Epithelial cell of esophagus (primary cell): ENCODE measurements at places on chromosomes 5 and 9.

DNA sequence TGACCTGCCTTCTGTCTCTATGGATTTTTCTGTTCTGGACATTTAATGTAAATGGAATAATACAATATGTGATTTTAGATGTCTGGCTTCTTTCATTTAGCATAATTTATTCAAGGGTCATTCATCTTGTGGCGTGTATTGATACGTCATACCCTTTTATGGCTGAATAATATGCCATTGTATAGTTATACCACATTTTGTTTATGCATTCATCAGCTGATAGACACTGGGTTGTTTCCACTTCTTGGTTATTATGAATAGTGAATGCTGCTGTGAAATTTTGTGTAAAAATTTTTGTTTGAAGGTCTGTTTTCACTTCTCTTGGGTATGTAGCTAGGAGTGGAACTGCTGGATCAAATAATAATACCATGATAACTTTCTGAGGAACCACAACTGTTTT, 298.9 kb downstream of the CCDC171 start:
- no peak for DNase-seq

DNA sequence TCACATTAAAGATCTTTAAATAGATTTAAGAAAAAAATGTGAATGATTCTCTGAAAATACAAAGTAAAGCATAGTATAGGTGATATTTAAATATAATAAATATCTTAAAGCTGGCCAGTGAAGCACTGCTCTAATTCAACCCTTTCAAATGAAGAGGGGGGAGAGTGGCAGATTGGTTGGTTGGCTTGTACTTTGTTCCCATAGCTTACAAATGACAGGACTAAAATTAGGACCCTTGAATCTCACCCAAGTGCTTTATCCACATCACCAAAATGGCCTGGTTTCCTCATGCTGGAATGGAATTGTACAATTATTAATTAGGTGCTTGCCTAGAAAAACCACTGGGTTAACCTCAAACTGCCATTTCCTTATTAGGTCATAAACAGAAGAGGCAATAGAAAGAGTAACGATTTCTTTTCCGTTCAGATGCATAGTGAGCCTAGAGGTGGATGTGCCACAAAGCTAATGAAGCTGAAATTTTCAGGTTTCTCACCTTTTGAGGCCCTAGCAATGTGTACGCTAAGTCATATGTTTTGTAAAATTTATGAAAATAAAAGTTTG, 354.5 kb upstream of the CDH6 start:
- DNase-seq, result no peak

DNA sequence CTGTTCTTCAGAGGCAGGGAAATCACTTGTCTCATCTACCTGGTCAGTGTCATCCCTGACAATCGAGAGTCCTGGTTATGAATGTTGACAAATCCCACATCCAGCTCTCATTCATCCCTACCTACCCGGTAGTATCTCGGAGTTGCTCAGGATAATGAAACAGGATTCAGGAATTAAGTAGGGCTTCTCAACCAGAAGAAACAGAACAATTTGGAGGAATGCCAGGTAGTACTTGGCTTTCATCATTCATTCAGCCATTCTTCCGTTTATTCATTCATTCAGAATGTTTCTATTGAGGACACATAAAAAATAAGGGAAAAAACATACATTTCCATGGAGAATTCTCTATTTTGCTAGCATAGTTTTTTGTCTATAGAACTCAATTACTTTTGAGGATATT, 195.0 kb downstream of the ARHGEF28 start:
- DNase-seq, result peak; percentile 40

GRCh38 chr5:179407191-179408175, 62.2 kb upstream of the ADAMTS2 start:
- no peak for DNase-seq

GRCh38 chr9:76401580-76402354, 7.5 kb upstream of the RFK start:
- peak; percentile 36 for DNase-seq

- peak; percentile 81 for DNase-seq
Measured at GRCh38 chr5:131282235-131282634, 18.4 kb downstream of the CDC42SE2 start.

DNA sequence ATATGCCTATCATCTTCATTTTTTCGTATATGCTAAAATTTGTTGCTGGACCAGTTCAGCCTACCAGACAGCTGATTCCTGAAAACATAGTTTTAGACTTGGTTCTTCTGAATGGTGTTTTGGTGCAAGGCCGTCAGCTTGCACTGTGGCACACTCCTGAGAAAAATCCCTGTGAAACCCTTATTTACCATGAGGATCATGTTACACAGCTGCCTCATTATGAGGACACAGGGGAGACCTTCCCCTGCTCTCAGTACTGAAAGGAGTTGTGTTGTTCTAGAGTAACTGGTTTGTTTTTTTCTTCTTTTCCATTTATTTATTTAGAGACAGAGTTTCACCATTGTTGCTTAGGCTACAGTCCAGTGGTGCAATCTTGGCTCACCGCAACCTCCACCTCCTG, 37.6 kb downstream of the MAST4 start:
- no peak for DNase-seq

GRCh38 chr5:99239826-99240360, 311.1 kb upstream of the CHD1 start:
- no peak for DNase-seq

DNA sequence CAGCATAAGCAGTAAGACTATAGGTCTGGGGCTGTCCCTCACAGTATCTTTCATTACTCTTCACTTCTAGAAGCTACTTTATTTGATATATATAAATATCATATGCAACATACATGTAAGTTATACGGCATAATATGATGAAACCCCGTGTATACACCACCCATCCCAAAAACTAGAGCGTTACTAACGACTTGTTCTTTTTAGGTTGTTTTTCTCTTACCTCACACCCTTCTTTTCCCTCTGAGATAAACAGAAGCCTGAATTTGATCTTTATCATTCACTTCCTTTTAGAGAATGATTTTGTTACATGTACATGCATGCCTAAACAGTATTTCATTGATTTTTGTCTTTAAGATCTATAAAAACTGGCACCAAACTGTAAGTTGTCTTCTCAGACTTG, 3.7 kb downstream of the TRMO start:
- DNase-seq, result no peak

GRCh38 chr9:86598411-86599239, 244.4 kb upstream of the TUT7 start:
- DNase-seq, result no peak

DNA sequence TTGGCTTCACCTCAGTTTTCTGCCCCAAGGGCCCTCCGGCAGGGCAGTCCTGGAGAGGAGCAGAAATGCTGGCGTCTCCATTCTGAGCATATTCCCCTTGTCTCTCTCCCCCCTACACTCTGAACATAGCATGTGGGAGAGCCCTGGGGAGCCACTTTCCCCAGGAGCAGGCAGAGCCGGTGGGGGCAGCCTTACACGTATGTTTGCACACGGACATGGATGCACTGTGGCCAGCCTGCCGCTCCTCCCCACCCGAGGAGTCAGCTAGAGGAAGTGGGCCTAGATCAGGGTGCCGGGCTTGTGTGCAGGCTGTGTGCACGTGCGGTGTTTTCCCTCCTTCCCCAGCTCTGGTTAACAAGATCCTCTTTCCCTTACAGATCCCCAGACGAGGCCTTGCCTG, 25.4 kb upstream of the POMT1 start:
- DNase-seq, result no peak

DNA sequence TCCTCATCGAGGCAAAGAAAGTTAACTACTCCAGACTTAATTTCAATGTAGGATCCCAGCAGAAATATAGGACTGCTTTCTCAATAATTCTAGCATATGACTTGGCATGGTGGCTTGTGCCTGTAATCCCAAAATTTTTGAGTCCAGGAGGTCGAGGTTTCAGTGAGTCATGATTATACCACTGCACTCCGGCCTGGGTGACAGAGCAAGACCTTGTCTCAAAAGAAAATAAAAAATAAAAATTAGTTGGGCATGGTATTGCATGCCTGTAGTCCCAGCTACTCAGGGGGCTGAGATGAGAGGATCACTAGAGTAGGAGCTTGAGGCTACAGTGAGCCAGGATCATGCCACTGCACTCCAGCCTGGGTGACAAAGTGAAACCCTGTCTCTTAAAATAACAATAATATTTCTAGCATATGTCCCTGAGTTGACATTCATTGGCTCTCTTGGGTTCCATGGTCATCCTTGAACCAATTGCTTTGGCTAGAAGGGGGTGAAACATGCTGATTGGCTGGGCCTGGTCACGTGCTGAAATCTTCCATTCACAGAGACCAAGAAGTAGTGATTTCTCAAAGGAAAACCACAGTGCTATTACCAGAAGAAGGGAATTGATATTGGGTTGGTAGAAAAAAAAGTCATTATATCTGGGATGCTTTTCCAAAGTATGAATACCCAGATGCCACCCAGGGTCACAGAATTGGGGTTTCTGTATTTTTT, 31.6 kb upstream of the GARNL3 start:
- no peak for DNase-seq

DNA sequence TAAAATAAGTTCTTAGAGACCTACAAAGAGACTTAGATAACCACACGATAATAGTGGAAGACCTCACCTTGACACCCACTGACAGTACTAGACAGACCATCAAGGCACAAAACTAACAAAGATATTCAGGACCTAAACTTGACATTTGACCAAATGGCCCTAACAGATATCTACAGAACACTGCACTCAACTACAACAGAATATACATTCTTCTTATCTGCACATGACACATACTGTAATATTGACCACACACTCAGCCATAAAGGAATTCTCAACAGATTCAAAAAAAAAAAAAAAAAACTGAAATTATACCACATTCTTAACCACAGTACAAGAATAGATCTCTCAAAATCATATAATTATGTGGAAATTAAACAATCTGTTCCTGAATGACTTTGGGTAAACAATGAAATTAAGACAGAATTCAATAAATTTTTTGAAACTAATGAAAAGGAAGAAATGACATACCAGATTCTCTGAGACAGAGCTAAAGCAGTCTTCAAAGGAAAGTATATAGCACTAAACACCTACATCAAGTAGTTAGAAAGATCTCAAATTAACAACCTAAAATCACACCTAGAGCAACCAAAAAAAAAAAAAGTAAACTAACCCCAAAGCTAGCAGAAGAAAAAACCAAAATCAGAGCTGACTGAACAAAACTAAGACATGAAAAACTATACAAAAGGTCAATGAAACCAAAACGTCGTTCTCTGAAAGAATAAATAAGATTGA, 362.3 kb upstream of the POU5F2 start:
- DNase-seq, result no peak

- peak; percentile 25 for DNase-seq
Measured at GRCh38 chr5:106640511-106640910, 1030.2 kb downstream of the EFNA5 start.

GRCh38 chr5:77337686-77338085, 127.2 kb downstream of the PDE8B start:
- DNase-seq, result no peak

GRCh38 chr9:94178927-94179326, 80.2 kb upstream of the ZNF169 start:
- no peak for DNase-seq

DNA sequence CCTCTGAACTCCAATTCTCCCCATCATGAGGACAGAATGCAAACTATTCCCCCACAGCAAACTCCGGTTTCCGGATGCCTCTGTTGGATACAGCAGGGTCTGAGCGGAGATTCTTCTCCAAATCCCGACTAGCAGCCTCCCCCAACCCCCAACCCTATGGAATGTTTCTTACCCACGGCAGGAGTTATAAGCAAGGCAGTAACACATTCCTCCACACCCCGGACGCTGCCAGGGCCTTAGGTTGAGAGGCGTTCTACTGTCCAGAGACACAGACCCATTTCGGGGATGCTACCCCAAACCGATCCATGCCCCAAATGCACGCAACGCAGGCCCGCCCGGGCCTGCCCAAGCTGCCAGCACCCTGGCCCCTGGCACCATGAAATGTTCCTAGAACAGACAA, 85.6 kb upstream of the LMX1B start:
- no peak for DNase-seq

- DNase-seq, result no peak
Measured at GRCh38 chr5:40781843-40782409, 16.2 kb downstream of the PRKAA1 start.

DNA sequence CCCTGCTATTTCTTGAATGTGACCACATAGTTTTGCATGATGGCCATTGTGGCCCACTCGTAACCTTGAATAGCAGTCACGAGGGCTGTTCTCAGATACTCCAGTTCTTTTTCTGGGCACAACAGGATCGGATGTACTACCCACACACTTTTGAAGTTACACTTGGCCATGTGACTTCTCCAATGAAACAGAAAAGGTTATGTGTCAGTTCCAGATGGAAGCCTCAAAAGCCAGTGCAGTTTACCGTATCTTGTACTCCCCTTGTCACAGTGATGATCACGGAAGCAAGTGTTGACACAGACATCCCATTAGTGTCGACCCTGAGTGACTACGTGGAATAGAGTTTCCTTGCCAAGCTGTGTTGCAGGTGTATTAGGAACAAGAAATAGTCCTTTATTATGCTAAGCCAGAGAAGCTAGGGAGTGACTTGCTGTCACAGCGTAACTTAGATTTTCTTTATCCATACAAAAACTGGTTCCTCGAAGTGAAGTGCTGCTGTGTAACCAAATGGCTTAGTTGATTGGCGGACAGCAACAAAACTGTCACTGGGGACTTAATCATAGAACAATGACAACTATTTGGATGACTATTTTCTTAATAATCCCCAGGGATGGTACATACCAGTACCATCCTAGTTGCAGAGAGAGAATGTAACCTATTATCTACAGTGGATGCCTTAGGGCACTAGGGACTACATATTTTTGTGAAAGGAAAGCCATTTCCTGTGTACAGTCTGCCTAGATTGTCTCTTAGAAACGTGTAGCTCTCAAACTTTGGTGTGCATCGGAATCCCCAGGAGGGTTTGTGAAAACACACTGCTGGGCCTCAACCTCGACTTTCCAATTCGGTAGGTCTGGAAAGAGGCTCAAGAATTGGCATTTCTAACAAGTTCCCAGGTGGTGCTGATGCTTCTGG, 90.1 kb upstream of the DMRT1 start:
- peak; percentile 58 for DNase-seq

GRCh38 chr9:18658804-18659705, 185.1 kb downstream of the ADAMTSL1 start:
- DNase-seq, result peak; percentile 13

- peak; percentile 77 for DNase-seq
Measured at GRCh38 chr5:140362875-140363630, 3.1 kb downstream of the SLC4A9 start.

- DNase-seq, result no peak
Measured at GRCh38 chr5:133399247-133399891, 213.0 kb downstream of the FSTL4 start.

GRCh38 chr9:98896632-98897031, 47.1 kb upstream of the COL15A1 start:
- DNase-seq, result no peak

GRCh38 chr5:121189342-121190305, 662.1 kb upstream of the FTMT start:
- peak; percentile 39 for DNase-seq

- DNase-seq, result no peak
Measured at GRCh38 chr5:56746553-56747339, 68.6 kb upstream of the MAP3K1 start.

DNA sequence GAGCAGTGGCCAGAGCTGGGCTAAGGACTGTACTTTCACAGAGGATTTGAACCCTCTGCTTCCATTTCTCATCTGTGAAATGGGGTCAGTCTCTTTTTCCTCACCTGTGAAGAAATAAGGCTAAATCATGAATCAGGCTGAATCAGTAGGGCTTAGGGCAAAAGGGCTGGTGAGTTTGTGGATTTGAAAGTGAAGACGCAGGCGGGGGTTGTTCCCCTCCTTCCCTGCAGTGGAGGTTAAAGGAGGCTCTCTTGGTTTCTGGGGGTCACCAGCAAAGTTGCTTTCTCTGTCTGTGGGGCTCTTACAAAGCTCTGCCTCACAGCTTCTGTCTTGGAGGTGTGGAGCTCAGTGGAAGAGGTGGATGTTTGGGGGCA, 17.6 kb upstream of the NDST1 start:
- peak; percentile 53 for DNase-seq
